ENCODE measurements at places on chromosomes 11 and 22.

- no peak for DNase-seq
These were observed 115.7 kb downstream of the RPS6KA4 start for GRCh38 chr11:64474680-64475079.

DNA sequence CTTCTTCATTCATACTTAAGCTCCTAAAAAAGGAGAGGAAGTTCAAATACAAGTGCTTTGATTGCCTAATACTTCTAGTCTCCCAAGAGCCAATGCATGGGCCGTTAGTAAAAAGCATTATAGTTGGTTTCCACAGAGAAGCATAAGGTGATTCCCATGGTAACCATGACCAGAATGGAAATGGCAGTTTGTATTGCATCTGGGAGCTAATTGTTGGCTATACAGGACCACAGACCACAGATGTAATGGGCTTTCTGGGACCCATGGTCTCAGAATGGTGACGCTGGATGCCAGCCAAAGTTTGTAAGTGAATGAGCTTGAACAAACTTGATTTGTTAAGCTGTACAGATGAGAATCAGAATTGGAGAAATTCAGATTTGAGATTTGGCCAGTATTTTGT lies 333.9 kb upstream of the C11orf87 start:
- DNase-seq: no peak

DNA sequence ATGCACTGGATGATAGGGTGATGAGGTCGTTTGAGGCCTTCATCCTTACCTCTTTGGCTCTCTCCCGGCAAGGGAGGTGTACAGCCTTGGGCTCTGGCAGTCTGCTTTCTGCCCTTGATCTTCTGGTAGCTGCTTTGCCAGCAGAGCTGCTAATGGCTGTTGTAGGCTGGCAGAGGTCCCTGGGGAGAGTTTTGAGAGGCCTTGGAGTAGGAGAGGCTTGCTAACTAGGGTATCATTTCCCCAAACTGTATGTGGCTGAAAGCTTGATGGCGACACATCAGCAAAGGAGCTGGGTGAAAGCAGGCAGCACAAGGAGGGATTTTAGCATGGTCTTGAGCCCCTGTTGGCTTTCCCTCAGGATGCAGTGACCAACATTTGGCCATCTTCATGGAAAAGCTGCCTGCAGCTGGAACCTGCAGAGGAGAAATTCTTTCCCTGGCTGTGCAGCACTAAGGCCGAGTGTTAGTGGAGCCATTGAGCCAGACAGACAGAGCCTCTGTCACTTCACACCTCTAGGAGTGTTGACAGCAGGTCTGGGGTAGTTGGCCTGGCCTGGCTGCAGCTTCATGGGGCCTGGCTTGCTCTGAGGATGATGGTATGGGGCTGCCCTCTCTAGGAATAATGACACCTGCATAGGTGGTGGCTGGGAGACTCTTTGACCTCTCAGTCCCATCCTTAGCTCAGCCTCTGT lies 3.5 kb upstream of the AMPD3 start:
- no peak for DNase-seq

GRCh38 chr11:38547462-38547861 lies 1949.4 kb upstream of the RAG2 start:
- no peak for DNase-seq

GRCh38 chr22:37228106-37229011 lies 15.7 kb downstream of the RAC2 start:
- no peak for DNase-seq

- no peak for DNase-seq
These were observed 5.9 kb upstream of the MDK start for GRCh38 chr11:46375392-46376101.

GRCh38 chr22:37254209-37254866 lies 10.3 kb upstream of the RAC2 start:
- DNase-seq: no peak

DNA sequence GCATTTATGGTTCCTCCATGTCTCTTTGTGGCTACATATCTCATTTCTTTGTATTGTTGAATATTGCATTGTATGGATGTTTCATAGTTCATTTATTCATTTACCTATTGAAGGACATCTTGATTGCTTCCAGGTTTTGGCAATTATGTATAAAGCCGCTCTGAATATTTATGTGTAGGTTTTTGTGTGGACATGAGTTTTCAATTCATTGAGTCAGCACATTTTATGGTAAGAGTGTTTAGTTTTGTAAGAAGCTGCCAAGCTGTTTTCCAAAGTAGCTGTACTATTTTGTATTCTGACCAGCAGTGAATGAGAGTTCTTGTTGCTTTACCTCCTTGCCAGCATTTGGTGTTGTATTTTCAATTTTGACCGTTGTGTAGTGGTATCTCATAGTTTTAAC lies 39.2 kb downstream of the KDM2A start:
- DNase-seq: no peak

DNA sequence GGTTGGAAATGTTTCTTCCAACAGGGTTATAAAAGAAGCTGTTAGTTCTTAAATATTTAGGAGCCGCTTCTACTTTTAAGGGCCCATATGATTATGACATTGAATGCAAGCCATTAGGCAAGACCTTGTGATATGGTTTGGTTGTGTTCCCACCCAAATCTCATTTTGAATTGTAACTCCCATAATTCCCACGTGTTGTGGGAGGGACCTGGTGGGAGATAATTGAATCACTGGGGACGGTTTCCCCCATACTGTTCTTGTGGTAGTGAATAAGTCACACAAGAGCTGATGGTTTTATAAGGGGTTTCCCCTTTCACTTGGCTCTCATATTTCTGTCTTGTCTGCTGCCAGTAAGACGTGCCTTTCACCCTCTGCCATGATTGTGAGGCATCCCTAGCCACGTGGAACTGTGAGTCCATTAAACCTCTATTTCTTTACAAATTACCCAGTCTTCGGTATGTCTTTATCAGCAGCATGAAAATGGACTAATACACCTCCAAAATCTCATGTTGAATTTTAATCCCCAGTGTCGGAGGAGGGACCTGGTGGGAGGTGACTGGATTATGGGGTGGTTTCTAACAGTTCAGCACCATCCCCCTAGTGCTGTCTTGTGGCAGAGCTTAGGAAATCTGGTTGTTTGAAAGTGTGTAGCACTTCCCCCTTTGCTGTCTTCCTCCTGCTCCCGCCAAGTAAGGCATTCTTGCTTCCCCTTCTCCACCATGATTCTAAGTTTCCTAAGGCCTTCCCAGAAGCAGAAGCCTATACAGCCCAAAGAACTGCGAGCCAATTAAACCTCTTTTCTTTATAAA lies 4.3 kb downstream of the CD59 start:
- no peak for DNase-seq

DNA sequence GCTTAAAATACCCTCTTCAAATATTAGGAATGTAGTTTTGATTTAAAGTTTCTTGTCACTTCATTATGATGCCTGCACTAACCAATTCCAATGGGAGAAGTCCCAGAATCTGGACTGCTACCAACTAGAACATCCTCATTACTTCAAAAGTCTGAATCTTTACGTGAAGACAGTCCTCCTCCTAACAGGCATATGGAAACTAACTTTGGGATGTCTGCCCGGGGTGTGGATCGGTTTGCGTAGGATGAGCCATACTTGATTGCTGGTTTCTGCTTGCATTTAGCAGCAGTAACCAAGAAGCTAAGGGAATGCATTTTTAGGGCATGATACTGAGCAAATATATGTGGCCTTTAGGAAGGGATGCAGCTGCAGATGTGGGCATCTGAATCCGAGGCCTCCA lies 177.1 kb downstream of the LRRC4C start:
- no peak for DNase-seq

DNA sequence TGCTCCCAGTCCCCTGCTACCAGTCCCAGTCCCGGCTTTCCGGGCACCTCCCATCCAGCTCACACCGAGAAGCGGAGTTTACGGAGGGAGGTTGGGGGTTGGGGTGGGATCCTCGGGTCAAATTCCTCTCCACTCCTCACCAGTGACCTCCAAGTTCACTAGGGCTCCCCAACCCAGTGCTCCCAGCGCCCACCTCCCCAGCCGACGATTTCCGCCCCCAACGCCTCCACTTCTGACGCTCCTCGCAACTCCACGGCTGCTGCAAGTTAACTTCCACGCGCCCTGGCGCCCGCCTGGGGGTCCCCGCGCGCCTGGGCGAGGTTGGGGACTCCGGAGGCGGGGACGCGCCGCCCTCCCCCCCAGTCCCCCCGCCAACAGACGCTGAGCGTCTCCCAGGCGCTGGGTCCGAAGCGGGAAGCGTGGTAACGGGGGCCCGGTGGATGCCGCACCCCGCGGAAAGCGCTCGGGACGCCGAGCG lies 526 bp downstream of the TPST2 start:
- no peak for DNase-seq

GRCh38 chr22:27784120-27784475 lies 17.5 kb downstream of the MN1 start:
- no peak for DNase-seq

- DNase-seq: no peak
These were observed 3.5 kb upstream of the IFITM3 start for GRCh38 chr11:324156-324555.

DNA sequence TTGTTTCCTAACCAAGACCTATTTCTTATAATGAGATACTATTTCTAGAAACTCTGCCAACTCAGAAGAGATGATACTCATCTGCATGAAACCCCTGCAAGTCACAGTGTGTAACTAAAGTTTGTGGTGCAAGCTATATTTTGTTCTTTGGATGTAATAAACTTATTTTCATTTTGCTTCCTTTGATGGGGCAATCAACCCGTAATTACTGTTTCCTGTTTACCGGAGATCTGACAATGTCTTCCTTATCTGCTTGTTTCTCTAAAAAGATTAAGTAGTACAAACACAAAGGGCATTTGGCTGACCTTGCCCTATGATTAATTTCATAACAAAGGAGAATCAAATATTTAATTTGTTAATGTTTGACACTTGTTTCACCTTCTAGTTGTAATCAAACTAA lies 846.6 kb upstream of the ANO3 start:
- no peak for DNase-seq

DNA sequence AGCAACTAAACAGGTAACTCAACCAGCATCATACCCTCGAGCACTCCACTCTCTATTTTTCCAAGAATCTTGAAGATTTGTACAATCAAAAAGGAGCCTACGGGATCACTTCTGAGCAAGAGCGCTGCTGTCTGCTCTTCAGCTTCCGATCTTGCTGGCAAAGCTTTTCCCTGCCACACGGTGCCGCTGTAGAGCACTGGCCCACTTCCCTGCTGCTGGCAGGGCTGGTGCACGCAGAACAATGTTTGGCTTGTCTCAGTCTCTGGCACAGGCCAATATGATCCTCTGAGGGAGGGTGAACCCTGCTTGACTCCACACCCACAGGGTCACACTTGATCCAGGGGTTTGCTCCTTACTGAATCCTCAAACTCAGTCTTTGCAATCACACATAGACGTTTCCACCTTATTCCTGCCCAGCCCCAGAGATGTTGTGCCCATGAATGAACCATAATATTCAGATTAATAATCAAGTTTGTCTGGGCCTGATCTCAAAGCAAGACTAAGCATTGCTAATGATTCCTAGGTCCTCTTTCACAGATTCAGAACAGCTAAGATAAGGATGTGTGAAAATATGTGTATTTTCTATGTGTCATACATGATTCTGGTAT lies 536.6 kb downstream of the SOX6 start:
- no peak for DNase-seq

- DNase-seq: no peak
These were observed 81.7 kb upstream of the SHISAL1 start for GRCh38 chr22:44394246-44395117.

- no peak for DNase-seq
These were observed 31.7 kb downstream of the TPCN2 start for GRCh38 chr11:69080257-69080995.

- no peak for DNase-seq
These were observed 69.2 kb downstream of the GDPD4 start for GRCh38 chr11:77232242-77232641.

DNA sequence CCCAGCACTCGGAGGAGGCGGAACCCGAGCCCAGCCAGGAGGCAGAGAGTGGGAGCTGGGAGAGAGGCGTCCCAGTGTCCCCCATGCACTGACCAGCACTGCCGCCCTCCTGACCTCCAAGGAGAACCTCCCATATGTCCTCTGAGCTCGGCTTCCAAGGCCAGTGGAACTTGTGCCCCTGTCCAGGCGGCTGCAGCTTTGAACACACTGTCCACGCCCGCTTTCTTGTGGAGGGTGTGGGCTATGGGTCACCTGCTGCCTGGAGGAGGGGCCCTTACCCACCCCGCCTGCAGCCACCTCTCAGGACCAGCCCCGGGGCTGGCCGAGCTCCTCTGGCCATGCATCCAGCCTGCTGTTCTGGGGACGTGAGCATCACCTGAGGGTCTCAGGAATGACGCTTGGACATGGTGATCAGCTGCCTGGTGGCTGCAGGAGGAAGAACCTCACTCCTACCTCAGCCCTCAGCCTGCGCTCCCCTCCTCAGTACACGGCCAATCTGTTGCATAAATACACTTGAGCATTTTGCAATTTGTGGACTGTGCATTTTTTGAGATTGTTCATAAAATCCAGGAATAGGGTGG lies 22.2 kb upstream of the MUC5B start:
- no peak for DNase-seq

DNA sequence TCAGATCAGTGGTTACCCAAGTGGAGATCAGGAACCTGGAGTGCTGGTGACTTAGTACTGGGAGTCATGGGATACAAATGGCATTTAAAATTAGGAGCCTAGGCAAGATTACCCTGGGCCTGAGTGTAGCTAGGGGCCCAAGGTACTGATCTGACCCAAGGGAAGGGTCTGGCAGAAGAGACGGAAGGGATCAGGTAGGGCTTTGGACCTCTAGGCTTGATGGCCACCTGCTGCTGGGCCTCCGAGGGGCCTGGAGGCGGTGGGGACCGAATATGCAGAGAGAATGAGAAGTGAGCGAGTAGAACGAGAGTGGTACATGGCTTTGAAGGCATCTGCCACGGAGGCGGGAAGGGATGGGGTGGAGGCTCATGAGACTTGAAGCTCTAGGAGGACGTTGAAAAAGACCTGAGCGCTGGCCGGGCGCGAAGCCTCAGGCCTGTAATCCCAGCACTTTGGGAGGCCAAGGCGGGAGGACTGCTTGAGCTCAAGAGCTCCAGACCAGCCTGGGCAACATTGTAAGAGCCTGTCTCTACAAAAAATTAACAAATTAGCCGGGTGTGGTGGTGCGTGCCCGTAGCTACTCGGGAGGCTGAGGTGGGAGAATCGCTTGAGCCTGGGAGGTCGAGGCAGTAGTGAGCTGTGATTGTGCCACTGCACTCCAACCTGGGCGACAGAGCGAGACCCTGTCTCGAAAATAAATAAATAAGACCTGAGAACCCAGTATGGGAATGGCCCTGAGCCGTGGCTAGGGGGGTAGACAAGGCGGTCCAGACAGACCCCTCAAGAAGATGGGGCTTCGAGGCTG lies 563 bp upstream of the PPIL2 start:
- DNase-seq: no peak

DNA sequence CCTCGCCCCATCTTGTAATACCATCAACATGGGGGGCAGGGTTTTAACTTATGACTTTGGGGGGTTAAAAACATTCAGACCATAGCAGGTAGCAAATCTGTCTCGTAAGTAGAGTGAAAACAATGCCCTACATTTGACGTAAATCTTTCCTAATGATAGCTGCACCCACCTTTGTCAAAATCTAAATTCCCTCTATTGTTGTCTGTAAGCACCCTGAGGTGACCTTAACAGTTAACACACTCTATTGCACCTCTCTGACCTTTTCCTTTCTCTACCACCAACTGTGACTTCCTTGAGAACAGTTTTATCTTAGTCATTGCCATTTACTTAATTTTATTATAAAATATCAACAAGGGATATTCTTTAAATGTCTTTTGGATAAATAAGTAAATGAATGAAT lies 1024.9 kb upstream of the CNTN5 start:
- DNase-seq: no peak
